ENCODE measurements at places on chromosomes 3 and 15.

DNA sequence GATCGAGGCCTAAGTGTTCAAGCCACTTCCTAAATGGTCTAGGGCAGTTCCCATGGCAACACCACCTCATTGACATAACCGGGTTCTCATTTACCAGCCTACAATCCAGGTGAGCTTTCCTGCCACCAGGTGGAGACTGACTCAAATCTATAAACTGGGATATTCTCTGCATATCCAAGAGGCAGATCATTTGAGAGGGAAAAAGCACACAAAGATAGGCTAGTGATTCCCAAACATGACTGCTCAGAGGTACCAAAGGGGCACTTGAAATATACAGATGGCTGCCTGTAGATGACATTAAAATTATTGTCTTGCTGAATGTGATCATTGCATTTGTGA, 141.3 kb upstream of the PROK2 start:
- peak; percentile 36 for DNase-seq

- no peak for DNase-seq
Measured at GRCh38 chr3:42850263-42850662, 25.4 kb downstream of the CYP8B1 start.

GRCh38 chr15:50886139-50886467, 22.4 kb upstream of the AP4E1 start:
- no peak for DNase-seq

GRCh38 chr3:62981962-62982361, 106.7 kb upstream of the CADPS start:
- no peak for DNase-seq

DNA sequence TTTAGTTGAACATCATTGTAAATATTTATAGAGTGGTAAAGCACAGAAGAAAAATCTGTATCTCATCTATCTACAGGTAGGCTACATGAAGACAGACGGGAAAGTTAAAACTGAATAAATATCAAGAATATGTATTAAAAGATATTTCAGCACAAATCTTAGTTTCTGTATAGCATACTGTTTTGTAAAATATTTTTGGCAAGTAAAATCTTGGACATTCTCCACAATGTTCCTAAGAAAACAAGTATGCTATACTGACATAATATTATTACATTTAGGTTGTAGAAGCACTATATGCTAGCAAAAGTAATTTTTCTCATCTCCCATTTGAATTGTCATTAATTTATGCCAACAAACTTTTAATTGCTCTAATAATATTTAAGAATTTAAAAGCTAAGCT, 326.4 kb upstream of the ARL6 start:
- no peak for DNase-seq

GRCh38 chr3:159938714-159939113, 49.9 kb upstream of the IL12A start:
- DNase-seq, result no peak

All from Jurkat, Clone E6-1 (cell line).